Left ventricle myocardium inferior (tissue), 1 donor: ENCODE measurements at places on chromosomes 11 and 22. TPM values are rescaled to one million over a fixed set of nuclear protein-coding genes. Genes with fewer than 3 reads are reported as not detected.
A peak's percentile ranks its signal among the peaks of the same experiment; 100 is the strongest.

Gene AP2A2
- total RNA-seq, result 41.4 TPM

Gene CDC42BPG
- 1.1 TPM for total RNA-seq

Gene ELF5
- total RNA-seq, result not detected

- DNase-seq, result no peak
Measured at GRCh38 chr11:76669901-76670484, 554 bp downstream of the LRRC32 start.

GRCh38 chr22:50548921-50549790 is 3.5 kb downstream of the KLHDC7B start:
- no peak for DNase-seq

- DNase-seq, result peak; percentile 92
Measured at GRCh38 chr11:108008656-108009496, at the start of gene CUL5. CUL5 (plus strand) TSS chr11:108008898; CDS start chr11:108009349, 451 bp downstream.

- DNase-seq, result no peak
Measured at GRCh38 chr22:30704978-30705377, 10.3 kb downstream of the OSBP2 start.
